CD4-positive, alpha-beta T cell (primary cell): ENCODE measurements at places on chromosomes 2 and 18.

- no peaks in the 10 kb centered on the region for H3K27me3 ChIP-seq
- no peak overlapping the region for H3K4me3 ChIP-seq
- H3K27ac ChIP-seq, result no peak overlapping the region
- no peak for DNase-seq
- no peaks in the 10 kb centered on the region for H3K36me3 ChIP-seq
These were observed 81.2 kb upstream of the CYRIA start for GRCh38 chr2:16746833-16747232.

DNA sequence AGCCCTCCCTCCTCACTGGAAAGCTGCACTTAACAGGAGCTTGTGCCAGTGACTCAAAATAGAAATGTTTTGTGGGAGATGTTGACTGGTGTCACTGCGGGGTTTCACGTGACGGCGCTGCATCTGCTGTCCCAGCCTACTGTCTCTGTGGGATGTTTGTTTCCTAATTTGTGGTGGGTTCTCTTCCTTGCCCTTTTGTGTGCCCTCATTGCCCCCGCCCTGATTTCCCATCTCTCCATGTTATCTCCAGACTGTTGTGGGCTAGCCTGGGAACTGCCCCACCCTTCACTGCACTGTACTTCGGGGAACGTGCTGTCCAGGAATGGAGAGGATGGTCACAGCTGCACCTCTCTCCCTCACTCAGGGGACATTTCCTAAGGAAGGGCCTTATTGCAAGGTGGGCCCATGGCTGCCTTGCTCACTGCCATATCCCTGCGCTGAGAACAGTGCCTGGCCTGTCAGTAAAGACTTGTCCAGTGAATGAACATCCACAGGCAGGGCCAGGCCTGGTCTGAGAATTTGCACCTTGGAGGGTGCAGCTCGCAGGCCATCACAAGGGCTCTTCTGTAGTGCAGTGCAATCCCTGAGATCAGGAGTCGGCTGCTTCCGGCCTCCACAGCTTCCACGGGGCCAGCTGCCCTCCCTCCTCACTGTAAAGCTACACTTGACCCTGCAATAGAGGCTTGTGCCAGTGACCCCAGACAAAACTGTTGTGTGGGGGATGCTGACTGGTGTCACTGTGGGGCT, 18.1 kb downstream of the ZAP70 start:
- peak overlapping the region; percentile 6 for H3K27ac ChIP-seq
- H3K4me1 ChIP-seq, result peaks cover 48% of the 10 kb centered on the region
- peaks cover 95% of the 10 kb centered on the region for H3K36me3 ChIP-seq

GRCh38 chr2:160700021-160700814, 206.6 kb upstream of the RBMS1 start:
- DNase-seq, result no peak
- H3K4me3 ChIP-seq, result no peak overlapping the region
- no peak overlapping the region for H3K27ac ChIP-seq
- H3K27me3 ChIP-seq, result no peaks in the 10 kb centered on the region
- H3K36me3 ChIP-seq, result no peaks in the 10 kb centered on the region

DNA sequence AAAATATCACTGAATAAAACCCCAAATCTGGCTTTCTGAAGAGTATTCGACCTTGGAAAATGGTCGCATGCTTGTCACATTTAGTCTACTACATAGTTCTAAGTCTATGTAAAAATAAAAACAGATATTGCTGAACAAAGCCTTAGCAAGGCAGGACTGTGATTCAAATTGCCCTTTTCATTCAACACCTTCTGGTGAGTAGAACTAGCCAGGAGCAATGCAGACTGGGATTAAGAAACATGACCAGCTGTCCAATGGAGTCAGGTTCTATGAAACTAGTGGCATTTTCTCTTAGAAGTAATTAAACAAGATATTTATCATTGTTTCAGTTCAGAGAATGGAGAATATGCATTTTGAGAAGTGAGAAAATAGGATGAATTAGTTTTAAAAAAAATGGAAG, 1260.5 kb upstream of the ACVR2A start:
- no peak overlapping the region for H3K27ac ChIP-seq
- H3K4me3 ChIP-seq, result no peak overlapping the region
- no peaks in the 10 kb centered on the region for H3K4me1 ChIP-seq
- H3K27me3 ChIP-seq, result no peaks in the 10 kb centered on the region
- no peak for DNase-seq
- H3K36me3 ChIP-seq, result no peaks in the 10 kb centered on the region

GRCh38 chr2:71347517-71347916, 15.9 kb downstream of the ZNF638 start:
- DNase-seq, result peak; percentile 19
- H3K4me1 ChIP-seq, result peaks cover 6% of the 10 kb centered on the region
- H3K36me3 ChIP-seq, result peaks cover 18% of the 10 kb centered on the region
- no peak overlapping the region for H3K27ac ChIP-seq

DNA sequence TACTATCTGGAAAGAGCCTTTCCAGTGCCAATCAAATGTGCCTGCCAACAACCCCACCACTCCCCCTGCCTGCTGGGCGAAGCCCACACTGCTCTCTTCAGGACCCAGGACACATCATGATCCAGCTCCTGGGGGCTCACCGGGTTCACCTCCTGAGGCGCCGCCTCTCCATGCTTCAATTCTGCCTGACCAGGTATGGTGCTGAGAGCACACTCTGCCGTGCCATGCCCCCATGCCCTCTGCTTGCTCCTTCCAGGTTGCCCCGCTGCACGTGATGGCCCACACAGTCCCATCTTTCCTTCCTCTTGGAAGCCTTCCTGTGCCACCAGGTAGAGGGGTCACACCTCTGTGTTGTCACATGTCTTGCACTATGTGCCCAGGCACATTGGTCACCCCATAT, 47.5 kb downstream of the ASB18 start:
- no peaks in the 10 kb centered on the region for H3K4me1 ChIP-seq
- no peak overlapping the region for H3K4me3 ChIP-seq
- no peak for DNase-seq
- H3K36me3 ChIP-seq, result no peaks in the 10 kb centered on the region
- peaks cover 6% of the 10 kb centered on the region for H3K27me3 ChIP-seq
- no peak overlapping the region for H3K27ac ChIP-seq
